ENCODE measurements at places on chromosomes 2 and 18.

- no peak for DNase-seq
These were observed 289.3 kb downstream of the FSIP2 start for GRCh38 chr2:186027922-186028321.

DNA sequence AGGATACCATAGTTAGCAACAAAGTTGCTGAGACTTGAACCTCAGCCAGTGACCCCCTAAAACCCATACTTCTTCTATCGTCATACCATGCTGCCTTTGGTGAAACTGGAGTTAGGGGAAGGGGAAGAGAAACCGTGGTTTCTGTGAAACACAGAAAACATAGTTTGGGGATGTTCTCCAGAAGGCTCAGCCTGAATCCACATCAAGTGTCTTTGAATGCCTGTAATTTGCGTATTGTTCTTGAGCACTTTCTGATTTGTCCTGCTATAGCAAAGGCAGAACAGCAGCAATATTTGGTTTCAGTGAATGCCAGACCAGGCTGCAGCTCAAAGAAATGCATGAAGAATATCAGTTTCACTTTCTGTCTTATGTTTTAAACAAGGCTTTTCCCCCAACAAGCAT is 258.7 kb downstream of the TTC32 start:
- no peak for DNase-seq

GRCh38 chr18:74113711-74114110 is 33.9 kb downstream of the FBXO15 start:
- no peak for DNase-seq

DNA sequence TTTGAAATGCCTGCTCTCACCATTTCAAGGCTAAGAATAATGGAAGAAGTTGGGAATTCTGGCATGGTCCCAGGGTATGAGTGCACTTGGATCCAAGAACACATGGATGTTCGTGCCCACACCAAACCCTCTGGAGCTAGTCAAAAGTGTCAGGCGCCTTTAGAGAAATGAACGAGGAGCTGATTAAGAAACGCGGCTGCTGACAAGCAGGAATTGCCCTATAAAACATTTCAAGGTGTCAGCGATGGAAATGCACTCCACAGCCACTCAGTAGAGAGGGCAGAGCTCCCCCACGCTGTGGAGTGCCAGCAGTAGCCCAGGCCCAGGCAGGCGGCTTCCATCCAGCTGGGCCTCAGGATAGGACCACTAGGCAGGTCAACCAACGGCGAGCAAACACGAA is 213.7 kb downstream of the TTC32 start:
- DNase-seq = no peak

GRCh38 chr2:145800151-145801091 is 1280.5 kb upstream of the ZEB2 start:
- DNase-seq = no peak

DNA sequence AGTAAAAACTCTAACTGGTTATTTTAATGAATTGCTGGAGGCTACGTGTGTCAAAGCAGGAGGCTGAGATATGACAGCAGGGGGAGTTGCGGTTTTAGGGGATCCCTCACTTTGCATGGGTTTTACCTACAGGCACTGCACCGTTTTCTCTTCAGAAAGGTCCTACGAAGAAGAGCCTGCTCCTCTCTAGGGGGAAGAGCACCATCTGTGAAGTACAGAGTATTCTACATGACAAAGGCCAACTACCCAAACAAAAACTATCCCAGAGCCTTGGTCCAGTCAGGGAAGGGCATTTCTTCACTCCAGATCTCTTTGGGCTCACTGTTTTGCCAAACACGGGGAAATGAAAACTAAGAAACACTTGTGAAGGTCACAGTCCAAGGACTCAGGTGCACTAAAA is 696.7 kb upstream of the SOX11 start:
- DNase-seq = no peak

- DNase-seq = no peak
These were observed 60.8 kb upstream of the SPOPL start for GRCh38 chr2:138440759-138441158.

DNA sequence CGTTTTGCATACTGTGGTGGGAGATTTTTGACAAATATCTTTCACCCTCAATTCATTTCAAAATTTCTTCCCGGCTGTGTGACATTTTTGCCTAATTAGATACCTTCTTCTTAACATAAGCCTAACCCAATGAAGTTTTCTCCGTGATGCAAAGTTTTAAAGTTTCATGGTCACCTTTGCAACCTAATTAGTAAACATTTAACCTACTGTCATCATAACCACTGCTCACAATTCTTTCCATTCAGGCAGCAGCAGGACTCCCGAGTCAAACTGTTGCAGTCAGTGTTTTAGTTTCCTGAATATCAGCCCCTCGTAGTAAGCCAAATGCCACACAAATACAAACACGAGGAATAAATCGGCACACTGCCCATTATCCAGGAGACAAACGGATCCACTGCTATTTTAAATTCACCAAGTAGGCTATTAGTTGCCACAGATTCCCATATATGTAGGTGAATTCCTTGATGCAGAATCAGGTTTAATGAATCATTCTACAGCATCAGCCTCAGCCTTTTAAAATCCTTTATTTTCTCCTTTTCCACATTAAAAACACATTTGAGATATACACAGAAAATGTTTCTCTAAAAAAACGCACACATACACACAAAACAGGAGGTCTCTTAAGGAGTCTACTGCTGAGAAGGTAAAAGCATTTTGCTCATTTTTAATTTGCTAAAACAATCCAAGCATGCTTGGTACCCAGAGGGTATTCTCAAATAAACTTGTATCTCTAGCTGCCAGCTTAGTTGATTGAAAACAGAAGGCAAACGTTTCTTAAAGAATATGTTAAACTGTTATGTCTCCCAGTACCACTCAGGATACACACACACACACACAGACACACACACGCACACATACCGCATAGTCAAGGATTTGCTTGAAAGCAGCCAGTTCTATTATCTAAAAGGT is 106.5 kb upstream of the KCTD1 start:
- no peak for DNase-seq

DNA sequence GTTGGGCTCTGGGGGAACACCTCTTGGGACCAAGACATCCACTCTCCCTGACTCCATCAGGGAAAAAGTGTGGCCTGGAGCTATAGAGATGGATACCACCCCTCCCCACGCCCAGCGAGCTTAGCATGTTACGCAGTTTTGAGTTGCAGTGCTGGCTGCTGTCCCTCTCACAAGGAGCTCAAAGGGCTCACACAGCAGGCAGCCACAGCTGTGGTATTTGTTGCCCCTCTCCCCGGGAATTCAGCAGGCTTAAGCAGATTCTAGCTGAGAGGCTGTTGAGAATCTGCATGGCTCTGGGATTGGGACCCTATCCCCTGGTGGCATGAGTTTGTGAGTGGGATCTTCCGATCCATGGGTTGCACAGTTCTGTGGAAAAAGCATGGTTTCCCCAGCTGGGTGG is 673.1 kb upstream of the FSHR start:
- no peak for DNase-seq

- no peak for DNase-seq
These were observed 438.2 kb downstream of the TDRD15 start for GRCh38 chr2:21561965-21562364.

DNA sequence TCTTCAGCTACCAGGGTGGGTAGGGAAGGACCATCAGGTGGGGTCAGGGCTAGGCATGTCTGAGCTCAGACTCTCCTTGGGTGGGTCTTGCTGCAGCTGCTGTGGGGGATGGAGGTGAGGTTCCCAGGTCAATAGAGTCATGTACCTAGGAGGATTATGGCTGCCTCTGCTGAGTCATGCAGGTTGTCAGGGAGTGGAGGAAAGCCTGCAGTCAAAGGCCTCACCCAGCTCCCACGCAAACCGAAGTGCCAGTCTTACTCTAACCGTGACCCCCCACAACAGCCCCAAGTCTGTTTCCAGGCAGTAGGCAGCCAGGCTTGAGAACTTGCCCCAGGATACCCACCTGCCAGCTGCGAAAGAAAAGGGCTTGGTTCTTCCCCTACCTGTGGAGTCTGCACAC is 113.6 kb upstream of the GALNT5 start:
- no peak for DNase-seq

DNA sequence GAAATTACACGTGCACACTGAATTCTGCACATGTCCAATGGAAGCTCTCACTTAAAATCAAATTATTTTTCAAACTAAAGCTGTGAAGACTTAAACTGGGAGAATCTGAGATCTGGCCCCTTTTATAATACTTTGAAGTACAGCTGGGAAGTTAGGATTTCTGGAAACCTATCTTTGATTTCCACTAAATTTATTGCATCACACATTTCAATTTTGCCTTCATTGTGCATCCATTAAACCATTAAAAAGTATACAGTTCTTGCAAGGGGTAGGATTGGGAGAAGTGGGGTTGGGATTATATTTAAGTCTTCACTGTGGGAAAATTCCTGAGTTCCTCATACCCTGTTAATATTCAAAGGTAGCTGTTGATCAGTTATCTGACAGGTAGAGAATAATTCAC is 1229.6 kb upstream of the ZEB2 start:
- no peak for DNase-seq

- DNase-seq = no peak
These were observed 6.2 kb downstream of the KANSL3 start for GRCh38 chr2:96631804-96632435.

- no peak for DNase-seq
These were observed 26.4 kb downstream of the CAPN13 start for GRCh38 chr2:30780776-30781330.

GRCh38 chr2:88296247-88296646 is 126.1 kb downstream of the THNSL2 start:
- no peak for DNase-seq

DNA sequence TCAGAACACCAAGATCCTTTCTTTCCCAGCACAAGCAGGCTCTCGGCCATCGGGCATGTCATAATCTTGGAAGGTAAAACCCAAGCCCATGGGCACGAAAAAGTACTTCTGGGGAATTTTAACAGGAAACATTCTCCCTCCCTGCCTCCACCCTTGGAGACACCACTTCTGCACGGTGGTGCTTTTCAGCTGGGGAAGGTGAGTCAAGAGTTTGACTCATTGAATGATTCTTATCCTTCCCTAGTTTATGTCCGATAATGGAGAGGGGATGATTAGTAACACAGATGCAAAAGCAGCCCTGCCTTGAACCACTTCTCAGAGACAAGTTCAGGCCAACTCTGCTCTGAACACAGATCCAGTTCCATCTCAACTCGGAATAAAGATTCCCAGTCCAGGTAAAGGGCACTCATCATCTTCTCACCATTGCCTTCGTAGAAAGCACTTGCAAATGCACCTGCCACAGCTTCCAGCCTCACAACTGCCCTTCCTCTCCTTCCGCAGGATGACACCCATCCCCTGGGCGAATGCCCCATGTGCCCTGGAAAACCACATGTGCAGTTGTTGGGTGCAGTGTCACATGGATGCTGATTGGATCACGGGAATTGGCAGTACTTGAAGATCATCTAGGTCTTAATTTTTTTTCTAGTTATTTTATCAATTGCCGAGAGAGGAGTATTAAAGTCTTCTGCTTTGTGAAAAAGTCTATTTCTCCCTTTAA is 136.2 kb downstream of the PXDN start:
- DNase-seq = no peak

- no peak for DNase-seq
These were observed 208.3 kb downstream of the NDUFA10 start for GRCh38 chr2:239816576-239817467.

DNA sequence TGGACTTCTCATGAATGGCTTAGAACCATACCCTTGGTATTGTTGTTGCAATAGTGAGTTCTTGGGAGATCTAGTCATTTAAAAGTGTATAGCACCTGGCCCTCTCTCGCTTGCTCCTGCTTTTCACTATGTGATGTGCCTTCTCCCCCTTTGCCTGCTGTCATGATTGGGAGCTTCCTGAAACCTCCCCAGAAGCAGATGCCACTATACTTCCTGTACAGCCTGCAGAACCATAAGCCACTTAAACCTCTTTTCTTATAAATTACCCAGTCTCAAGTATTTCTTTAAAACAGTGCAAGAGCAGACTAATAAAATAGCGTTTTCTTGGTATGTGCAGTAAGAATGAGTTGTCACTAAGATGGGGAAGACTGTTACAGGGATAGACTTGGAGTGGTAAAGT is 31.6 kb downstream of the BAZ2B start:
- no peak for DNase-seq

DNA sequence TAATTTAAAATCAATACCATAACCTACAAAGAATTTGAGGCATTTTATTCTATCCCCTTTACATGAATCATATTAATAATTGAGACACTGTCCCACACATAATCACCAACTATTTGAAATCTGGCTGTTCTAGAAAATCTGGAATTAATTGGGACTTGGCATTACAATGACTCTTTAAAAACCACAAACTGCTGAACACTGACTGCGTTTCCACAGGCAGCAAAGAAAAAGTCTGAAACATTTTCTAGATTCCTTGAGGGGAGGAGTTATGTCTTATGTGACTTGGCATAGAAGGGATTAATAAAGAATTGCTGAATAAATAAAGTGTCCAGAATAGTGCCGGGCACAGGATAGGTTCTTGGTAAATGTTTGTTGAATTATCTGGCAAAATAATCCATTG is 61.4 kb downstream of the GPR39 start:
- DNase-seq = no peak

DNA sequence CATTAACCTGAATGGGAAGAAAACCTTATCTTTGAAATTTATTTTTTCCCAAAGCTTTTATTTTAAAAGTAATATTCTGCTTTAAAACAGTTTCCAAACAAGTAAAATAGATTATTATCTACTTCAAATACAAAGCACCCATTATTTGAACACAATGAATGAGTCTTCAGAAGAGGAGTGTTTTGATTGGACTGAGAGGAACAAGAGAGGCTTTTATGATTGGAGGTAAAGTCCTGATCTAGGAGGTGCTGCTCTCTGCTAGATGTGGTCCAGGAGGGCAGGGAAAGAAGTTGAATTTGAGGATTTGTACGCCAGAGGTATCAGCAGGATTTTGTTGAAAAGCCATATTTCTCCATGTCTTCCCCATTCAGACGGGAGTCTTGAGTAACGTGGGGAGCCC is 900.7 kb downstream of the SOCS6 start:
- DNase-seq = no peak

DNA sequence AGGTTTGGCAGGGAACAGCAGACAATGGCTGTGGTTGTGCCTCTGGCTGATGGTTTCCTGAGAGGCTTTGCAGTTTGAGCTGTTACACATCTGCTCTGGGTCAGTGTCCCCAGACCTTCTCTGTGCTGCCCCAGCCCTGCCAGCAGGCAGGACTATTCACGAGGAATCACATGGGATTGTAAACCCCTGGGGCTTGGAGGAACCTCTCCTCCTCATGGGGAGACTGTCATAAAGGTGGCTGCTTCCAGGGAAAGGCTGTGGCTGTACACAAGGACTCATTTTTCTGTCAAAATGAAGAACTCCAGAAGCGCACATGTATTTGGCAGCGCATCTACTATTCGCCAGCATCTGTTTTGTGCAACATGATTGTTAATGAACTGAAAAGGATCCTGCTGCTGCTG is 142.6 kb upstream of the CYP1B1 start:
- no peak for DNase-seq

Data from stimulated activated CD4-positive, alpha-beta T cell treated with anti-CD3 and anti-CD28 coated beads, TNF-alpha, amount 100 ng/mL, for 1 hour (primary cell).